KG1 (cell line): ENCODE measurements at places on chromosomes 12 and 14.

DNA sequence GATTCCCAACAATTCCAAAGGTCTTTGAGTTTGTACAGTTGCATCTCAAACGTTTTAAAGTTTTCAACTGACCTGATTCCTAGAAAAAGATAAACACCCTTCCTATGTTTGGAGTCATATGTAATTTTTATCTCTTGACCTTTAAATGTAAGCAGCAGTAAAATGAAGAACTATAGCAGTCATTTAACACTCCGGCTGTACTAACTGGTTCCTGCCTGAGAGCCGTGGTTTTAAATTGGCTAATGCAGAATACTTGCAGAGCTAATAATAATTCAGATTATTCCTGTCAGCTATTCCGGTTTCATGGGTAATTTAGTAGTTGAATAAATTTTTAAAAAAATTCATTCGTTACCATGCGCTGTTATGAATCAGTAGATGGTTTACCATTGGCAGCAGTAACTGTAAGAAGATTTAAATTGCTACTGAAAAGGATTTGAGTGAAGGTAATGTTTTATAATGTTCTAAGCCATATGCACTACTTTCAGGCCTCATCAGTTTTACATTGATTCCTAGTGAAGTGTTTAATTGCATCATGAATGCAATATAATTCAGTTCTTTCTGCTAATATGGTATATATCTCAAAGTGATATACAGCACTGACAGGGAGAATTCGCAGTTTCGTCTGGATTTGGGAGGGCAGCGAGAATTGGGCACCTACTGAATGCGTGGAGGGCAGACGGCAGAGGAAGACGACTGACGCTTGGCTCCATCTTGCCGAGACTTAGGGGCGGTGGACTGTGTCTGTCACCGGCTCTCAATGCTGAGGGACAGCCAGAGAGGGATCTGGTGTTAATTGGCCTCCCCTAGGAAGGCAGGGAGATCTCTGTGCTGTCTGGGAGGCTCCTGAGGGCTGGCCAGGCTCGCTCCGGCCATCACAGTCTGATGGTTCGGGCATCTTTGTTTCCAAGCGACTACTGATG lies 217.7 kb downstream of the PHETA1 start:
- DNase-seq: no peak

- DNase-seq: no peak
Measured at GRCh38 chr12:110024051-110024450, 24.3 kb downstream of the C12orf76 start.

- no peak for DNase-seq
Measured at GRCh38 chr12:64461634-64462414, 9.9 kb downstream of the TBK1 start.

GRCh38 chr12:12990700-12991468 lies 9.2 kb downstream of the HEBP1 start:
- DNase-seq: no peak

- DNase-seq: no peak
Measured at GRCh38 chr12:52582971-52583456, 9.4 kb upstream of the KRT74 start.

DNA sequence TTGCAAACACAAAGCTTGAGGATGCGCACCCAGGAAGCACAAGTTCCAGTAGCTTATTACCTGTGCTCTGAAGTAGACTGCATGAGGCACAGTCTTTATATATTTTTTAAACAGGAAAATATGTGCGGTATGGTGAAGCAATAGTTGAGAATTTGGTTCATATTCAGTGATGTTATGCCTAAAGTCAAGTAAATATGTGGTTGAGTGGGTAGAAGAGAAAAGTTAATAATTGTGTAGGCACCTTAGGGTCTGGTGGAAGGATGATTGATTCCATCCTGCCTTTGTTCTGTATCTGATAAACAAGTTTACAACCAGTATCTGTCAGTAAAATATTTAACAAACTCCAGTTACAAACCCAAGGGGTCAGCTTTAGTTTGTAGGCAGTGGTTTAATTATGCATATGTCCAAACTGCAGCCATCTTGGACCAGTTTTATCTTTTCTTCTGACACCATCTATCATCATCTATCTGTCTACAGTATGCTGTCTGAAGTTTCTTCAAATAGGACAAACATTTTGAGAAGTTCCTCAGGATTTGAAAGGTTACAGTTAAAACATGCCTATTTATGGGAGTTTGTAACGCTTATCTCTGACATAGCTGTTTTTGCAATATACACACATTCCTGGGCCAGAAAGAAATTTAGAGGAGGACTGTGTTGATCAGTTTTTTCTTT lies 10.8 kb downstream of the SINHCAF start:
- no peak for DNase-seq
